ENCODE measurements at places on chromosomes 6 and 20. TPM values are rescaled to one million over a fixed set of nuclear protein-coding genes. Genes with fewer than 3 reads are reported as not detected.

The TMEM200A gene
- 4.4 TPM for total RNA-seq

The ZNF76 gene
- total RNA-seq: 30.7 TPM

The DYNLT2 gene
- 1.9 TPM for total RNA-seq

The FRK gene
- total RNA-seq: 1.1 TPM

DNA sequence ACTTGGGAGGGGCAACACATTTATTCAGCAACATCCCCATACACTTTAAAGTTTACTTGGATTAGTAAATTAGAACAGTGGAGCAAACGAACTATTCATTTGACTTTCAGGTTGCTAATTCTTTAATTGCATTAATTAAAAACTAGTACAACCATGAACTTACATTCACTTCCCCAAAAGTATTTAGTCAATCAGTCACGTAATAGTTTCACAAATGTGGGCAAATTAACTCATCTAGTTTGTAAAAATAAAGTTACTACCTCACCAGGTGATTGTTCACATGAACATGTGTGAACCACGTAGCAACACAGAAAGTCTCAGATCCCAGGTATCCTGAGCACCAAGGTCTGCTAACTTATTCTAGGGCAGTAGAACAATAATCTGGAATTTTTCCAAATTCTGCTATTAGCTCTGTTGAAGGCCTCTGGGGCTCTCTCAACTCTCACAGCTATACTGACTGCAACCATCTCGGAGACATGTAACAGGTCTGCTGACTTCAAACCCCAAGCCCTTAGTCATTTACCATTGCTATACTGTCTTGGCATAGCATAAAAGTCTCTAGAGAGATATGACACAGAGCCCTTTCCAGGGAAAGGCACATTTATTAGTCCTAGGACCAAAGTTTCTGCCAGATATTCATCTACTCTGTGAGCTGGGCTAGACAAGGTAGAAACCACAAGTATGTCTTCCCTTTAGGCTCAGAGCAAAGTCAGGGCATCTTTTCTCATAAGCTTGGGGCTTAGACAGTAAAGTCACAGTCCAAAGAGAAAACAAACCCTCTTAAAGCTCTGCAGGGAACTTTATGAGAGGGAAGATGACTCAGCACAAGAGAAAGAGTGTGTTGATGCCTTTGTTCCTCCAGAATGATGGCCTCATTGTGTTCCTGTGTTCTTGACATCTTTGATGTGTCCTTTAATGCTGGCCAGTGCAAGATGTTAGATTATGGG lies 50.9 kb upstream of the CCDC28A start:
- no peak for DNase-seq

- no peak for DNase-seq
These were observed 19.8 kb downstream of the RALY start for GRCh38 chr20:34013554-34013953.

DNA sequence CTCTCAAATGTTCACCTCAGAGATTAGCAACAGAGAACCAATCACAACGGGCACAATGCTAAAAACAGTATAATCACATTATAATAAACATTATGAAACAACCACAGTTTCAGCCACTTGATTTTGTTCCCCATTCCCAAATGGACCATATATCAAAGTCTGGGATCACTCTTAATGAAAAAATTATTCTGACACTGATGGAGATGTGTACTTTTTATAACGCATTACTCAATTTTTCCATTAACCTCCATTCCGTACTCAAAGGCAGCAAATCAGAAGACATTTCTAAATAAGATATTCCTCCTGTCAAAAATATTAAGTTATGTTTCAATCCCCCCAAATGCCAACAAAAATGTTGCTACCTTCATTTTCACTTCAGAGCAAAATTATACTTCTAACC lies 2.8 kb downstream of the CPNE1 start:
- DNase-seq: no peak

DNA sequence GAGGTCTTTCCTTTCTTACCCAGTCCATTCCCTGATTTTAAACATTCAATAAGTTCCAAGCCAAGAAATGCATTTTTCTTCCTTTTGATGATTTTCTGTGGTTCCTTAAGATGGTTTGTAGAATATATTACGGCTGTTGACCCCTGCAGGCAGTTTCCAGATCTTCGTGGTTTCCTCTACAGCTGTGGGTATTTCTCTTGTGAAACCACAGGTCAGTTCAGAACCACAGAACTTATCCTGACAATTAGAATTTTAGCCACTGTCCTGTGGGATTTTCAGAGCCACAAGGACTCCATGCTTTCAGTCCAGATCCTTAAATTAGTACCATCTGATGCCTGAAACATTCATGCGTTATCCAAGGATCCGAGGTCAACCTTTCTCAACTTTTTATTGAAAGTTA lies 29.7 kb upstream of the EXOC2 start:
- no peak for DNase-seq

GRCh38 chr20:52011093-52011492 lies 180.5 kb downstream of the ZFP64 start:
- DNase-seq: no peak

DNA sequence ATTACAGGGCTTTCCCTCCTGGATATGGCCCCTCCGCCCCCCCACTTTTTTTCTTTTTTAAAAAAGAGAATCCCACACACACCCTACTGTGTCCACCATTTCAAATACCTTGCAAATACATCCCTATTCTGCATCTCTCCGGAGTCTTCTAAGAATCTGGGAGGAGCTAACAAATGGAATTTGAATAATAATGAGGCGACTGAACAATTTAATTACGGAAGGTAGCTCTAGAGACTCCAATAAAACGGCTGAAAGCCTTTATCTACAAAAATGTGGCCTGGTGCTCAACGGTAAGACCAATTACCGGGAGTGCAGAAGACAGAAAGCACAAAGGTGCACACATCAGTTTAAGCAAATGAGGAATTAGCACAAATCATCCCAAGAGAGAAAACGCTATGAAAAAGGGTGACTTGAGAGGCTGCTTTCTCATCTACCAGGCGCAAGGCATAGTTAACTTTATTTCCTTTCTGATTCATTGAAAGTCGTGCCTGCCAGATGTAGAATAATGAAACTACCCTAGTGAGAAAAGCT lies 1.8 kb downstream of the RRAGD start:
- no peak for DNase-seq

DNA sequence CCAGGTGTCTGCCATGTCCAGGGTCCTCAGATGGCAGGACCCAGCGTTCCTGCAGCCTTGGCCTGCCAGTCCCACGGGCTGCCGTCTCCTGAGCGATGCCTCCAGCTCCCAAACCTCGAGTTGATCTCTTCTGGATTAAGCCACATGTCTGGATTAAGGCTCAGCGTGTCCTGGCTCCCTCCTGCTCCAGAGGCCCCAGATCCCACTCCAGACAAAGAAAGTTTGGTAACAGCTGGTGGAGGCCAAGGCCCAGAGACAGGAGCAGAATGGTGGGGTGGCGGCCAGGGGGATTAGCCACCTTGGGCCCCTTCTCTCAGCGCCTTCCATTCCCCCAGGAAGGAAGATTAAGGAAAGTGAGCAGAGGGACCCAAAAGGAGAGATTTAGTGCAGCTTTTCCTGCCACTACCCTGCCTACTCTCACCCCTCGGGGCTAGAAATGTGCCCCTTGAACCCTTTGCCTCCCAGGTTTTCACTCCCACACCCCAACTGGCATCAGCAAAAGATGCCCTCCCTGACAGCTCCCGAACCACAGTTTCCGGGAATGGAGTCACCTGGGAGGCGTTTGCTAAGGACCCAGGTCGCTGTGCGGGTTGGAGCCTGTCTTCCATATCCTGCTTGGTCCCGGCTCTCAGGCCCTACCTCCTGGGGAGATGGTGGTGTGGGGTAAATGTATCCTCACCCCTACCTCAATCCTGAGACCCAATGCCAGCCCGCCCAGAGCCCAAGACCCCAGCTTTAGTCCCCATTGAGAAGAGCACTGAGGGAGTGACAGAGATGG lies 6.9 kb downstream of the SPDEF start:
- DNase-seq: no peak

GRCh38 chr6:110415086-110415916 lies at the start of gene DDO:
TSS of gene DDO (minus strand) at chr6:110415575. CDS start at chr6:110413462, 2,113 bp downstream.
- peak; percentile 44 for DNase-seq

GRCh38 chr6:139625081-139625939 lies 250.9 kb upstream of the CITED2 start:
- DNase-seq: no peak

DNA sequence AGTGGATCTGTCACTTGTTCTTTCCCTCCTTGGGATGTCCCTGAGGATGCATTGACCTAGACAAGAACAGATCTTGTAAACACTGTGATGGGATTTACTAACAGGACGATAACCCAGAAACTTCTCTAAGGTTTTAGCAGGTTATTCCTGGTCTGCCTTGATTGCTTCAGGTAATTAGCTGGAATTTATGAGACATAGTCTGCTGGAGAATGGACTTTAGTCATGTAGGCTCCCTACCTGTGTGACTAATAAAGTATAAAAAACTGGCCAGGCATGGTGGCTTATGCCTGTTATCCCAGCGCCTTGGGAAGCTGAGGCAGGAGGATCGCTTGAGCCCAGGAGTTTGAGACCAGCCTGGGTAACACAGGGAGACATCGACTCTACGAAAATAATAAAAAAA lies 96.1 kb downstream of the PAK5 start:
- DNase-seq: no peak

DNA sequence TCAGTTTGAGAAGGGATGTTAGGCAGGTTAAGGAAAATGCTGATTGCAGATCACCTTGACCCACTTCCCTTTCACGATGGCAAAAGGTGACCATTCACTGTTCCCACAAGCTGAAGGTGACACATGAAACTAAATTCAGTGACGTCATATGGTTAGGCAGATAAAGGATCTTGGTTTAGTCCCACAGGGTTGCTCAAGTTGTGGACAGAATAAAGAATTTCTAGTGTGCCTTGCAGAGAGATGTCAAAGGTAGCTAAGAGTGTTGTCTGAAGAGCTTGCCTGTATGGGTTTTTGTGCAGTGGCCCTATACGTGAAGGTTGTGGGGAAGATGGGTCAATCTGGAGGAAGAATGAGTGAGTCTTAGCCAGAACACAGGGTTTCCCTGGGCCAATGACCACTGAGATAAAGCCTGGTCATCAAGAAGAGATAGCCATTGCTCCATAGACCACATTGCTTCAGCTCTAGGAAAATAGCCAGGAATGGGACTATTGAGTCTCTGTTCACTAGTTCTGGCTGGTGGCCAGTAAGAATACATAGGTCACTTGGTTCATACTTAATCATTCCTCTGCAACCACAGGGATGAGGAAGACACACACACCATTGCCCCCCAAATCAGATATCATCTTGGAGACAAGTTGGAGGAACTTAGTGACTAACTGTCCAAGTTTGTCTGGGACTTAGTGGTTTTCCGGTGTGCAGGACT lies 148.5 kb upstream of the ATXN1 start:
- no peak for DNase-seq

DNA sequence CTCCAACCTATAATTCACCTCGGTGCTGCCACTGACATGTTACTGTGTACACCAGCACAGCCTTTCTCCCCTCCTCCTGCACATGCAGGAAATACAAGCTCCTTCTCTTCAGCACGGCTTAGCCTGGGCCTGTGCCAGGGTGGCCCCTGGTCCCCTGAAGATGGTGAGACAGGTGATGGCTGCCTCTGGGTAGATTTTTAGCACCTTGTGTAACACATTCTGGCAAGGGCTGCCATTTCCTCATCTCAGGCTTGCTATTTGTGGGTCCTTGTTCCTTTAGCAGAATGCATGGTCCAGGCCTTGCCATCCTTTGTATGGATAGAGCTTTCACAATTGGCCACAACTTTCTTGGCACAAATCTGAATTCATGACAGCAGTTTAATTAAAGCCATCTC lies 151.3 kb downstream of the CDC5L start:
- no peak for DNase-seq

DNA sequence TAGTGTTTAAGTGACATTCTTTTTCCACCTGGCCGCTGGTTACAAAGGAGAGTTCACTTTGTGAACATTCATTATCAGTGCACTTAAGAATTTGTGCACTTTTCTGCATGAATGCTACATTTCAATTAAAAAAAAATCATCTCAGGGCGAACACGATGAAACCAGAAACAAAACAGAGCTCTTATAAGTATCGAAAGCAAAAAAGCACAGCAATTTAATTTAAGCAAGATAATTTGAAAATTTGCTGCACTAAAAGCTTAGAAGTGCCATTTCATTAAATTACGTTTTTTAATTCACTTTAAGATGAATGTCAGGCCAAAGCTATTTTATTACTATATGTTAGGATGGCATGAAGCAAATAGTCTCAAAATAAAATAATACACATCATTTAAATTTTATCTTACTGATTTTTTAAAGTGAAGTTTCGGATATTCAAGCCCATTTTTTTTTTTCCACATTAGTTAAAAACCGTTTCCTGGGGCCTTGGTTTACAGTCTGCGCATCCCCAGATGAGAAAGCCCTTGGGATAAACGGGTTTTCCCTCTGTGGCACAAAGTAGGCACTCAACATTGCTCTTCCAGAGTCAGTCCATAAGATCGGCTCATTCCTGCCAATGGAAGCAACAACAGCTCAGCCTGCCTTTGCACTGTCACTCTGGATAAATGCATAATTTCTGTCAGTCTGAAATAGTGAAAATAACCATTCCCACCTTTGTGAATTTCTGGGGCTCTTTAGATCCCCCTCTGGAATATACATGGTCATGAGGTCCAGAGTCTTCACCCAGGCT lies 80.1 kb downstream of the FYN start:
- no peak for DNase-seq

GRCh38 chr6:123770247-123770949 lies 33.3 kb upstream of the NKAIN2 start:
- DNase-seq: no peak

DNA sequence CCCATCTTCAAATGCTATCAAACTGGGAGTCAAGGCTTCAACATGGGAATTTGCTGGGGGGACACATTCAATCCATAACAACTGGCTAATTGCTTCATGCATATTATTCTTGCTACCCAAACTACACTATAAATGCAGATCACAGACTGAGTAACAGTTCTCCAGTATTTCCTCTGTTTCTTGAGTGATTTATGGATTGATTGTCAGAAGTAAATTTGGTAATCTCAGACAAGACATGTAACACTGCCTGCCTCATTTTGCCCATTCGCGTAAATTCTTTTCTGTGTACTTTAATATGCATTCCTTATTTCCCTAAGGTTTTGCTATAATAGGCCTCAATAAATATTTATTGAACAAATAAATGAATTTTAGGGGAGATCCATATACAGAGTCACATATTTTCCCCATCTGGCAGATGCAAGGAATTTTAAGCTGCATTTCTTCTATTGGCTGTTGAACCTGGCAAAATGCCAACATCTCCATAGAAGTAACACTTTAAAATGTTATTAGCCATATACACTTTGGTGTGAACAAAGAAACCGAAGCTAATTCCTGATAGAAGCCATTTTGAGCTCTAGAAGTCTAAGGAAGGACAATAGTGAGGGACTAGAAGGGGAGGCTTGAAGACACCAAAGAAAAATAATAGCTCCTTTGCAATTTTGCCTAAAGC lies 98.2 kb downstream of the QRSL1 start:
- DNase-seq: no peak
